ENCODE measurements at places on chromosomes 2 and 18. TPM values are rescaled to one million over a fixed set of nuclear protein-coding genes. Genes with fewer than 3 reads are reported as not detected.

DNA sequence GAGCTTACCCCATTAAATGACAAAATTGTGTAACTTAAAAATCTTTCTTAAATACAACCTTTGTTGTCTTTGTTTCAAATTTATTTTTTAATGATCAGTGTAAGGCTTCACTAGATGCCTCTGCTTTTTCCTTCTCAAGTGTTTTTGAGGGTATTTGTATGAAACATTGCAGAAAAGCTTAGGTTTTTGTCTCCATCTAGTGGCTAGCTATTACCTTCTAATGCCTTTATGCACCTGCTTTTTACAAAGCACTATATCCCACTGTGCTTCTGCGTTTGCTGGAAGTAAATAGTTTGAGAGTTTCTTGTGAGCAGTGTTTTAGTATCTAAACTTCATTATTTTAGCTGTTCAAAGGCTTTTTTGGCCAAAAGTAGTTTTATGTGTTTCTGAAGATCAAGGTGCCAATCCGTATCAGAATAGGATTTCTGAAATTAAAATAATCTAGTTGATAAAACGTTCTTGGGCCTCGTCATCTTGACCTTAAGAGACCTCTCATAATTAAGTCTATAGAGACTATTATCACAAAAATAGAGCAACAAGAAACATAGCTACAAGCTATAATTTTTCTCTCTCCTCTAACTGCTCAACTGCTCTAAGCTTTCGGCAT lies 47.0 kb downstream of the IWS1 start:
- no peaks in the 10 kb centered on the region for H3K4me1 ChIP-seq
- no peak overlapping the region for H3K4me3 ChIP-seq
- H3K27me3 ChIP-seq = no peaks in the 10 kb centered on the region
- H3K27ac ChIP-seq = no peak overlapping the region

Gene CCDC85A
- not detected for total RNA-seq

DNA sequence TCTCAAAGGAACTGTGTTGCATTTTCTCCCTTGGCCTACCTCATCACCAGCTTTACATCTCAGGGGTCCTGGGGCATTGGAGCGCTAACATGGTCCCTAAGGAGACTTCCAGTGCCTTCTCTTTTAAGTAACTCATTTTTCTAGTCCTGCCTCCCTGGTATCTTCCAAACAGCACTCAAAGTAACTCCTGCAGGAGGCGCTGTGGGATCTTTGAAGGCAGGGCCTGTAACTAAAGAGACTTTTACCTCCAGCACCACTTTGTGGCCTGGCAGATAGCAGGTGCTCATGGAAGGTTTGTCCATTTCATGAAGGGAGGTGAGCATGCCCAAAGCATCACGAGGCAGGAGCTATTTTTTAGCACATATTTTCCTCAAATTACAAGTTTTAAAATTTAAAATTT lies 411.0 kb upstream of the GYPC start:
- no peaks in the 10 kb centered on the region for H3K27me3 ChIP-seq
- DNase-seq = no peak
- no peak overlapping the region for H3K27ac ChIP-seq
- H3K4me1 ChIP-seq = no peaks in the 10 kb centered on the region

- H3K4me3 ChIP-seq = no peak overlapping the region
- H3K4me1 ChIP-seq = no peaks in the 10 kb centered on the region
- no peaks in the 10 kb centered on the region for H3K36me3 ChIP-seq
- H3K27ac ChIP-seq = no peak overlapping the region
These were observed 492.9 kb upstream of the ZEB2 start for GRCh38 chr2:145012806-145013205.

DNA sequence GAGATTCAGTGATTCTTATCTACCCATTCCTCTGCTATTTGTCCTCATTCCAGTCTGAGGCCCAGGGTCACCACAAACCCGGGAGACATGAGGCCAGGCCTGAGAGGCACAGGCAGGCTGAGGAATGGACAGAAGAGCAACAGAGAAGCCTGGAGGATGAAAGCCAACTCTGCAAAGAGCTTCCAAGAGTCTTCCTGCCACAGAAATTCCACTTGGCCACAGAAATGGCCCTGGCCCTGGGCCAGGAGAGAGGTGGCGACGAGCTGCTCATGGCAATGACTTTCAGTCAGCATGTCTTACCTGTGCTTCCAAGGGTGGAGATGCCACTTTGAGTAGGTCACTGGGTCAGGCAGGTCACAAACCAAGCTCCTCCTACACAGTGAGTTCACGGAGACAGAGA lies 155.3 kb upstream of the PKDCC start:
- peaks cover 22% of the 10 kb centered on the region for H3K4me1 ChIP-seq
- H3K27ac ChIP-seq = no peak overlapping the region
- no peaks in the 10 kb centered on the region for H3K27me3 ChIP-seq
- no peaks in the 10 kb centered on the region for H3K36me3 ChIP-seq
- no peak overlapping the region for H3K4me3 ChIP-seq

Gene TEX44
- total RNA-seq = not detected

DNA sequence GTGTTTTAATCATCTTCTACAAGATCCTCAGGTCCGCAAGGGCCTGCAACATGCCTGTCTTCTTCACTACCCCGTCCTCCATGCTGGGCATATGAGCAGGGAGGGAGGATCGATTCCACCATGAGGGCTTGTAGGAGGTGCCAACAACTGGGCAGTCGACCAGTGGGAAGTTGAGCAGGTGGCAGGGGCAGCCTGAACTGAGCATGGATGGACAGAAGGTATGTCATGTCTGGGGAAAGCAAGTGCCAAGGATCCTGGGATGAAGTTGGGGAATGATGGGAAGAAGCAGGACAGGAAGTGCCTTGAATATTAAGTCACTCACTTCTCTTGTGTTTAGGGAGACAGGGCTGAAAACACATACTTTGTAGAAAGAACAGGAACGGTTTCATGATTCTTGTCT lies 44.7 kb downstream of the CTIF start:
- no peaks in the 10 kb centered on the region for H3K36me3 ChIP-seq
- no peak for DNase-seq
- H3K27ac ChIP-seq = no peak overlapping the region
- no peak overlapping the region for H3K4me3 ChIP-seq
- no peaks in the 10 kb centered on the region for H3K27me3 ChIP-seq

Gene AQP12A
- not detected for total RNA-seq

DNA sequence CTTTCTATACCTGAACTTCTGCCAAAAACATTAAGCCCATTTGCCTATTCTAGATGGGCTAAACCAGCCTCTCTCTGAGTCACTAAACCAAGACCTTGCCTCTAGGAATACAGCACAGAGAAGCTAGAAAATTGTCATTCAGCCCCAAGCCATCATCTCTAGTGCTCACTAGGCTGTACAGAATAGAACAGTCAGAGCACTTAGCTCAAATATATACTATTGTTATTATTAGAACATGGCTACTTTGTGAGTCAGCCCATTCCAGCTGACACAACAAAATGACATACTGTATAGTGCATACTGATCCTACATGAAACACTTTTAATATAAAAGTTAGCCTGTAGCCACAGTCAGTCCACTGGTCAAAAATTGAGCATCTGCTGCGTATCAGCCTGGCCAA lies 418.8 kb downstream of the NRXN1 start:
- no peaks in the 10 kb centered on the region for H3K4me1 ChIP-seq
- H3K27me3 ChIP-seq = no peaks in the 10 kb centered on the region
- H3K4me3 ChIP-seq = no peak overlapping the region
- no peak for DNase-seq

DNA sequence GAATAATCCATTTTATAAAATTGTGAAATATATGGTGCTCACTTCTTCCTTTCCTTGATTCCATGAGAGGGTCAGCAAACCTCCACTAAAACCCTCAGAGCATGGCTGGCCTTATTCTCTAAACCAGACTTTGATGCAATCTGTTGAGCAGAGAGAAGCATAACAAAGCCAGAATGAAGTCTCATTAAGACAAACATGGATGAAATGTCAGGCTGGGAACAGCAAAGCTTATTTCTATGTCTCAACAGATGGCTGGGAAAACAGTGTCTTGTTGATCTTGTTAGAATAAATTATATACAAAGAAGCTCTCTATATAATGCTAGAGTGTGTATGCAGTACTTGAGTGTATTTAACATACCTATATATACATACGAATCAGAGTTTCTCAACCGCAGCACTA lies 227.1 kb upstream of the LYPD1 start:
- no peak for DNase-seq
- H3K27me3 ChIP-seq = no peaks in the 10 kb centered on the region
- no peak overlapping the region for H3K27ac ChIP-seq
- H3K4me3 ChIP-seq = no peak overlapping the region

- peak overlapping the region; percentile 20 for H3K4me3 ChIP-seq
- no peak for DNase-seq
- H3K27me3 ChIP-seq = peaks cover 12% of the 10 kb centered on the region
- no peaks in the 10 kb centered on the region for H3K36me3 ChIP-seq
- H3K4me1 ChIP-seq = peaks cover 36% of the 10 kb centered on the region
These were observed 1.8 kb upstream of the ID2 start for GRCh38 chr2:8679827-8680731.

DNA sequence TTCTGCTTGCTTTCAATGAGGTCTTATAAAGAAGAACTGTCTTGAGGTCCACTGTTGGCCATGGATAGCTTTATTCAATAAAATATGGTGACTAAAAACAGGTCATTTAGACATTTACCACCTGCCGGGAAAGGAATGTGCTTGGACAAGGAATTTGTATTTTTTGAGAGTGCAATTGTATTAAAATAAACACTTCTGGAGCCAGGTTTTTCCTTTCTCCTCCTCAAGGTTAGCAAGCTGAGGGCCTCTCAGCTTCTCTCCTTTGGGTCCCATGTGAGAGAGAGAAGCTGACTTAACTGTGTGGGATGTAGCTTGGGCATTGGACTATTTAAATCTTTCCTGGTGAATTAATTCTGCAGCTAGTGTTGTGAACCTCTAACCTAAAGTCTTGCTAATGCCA lies 321.0 kb downstream of the MEIS1 start:
- H3K27me3 ChIP-seq = no peaks in the 10 kb centered on the region
- no peaks in the 10 kb centered on the region for H3K4me1 ChIP-seq
- no peaks in the 10 kb centered on the region for H3K36me3 ChIP-seq
- no peak overlapping the region for H3K4me3 ChIP-seq
- no peak overlapping the region for H3K27ac ChIP-seq

GRCh38 chr2:133936601-133937000 lies 317.3 kb upstream of the MGAT5 start:
- H3K4me1 ChIP-seq = no peaks in the 10 kb centered on the region
- no peaks in the 10 kb centered on the region for H3K27me3 ChIP-seq
- no peaks in the 10 kb centered on the region for H3K36me3 ChIP-seq

DNA sequence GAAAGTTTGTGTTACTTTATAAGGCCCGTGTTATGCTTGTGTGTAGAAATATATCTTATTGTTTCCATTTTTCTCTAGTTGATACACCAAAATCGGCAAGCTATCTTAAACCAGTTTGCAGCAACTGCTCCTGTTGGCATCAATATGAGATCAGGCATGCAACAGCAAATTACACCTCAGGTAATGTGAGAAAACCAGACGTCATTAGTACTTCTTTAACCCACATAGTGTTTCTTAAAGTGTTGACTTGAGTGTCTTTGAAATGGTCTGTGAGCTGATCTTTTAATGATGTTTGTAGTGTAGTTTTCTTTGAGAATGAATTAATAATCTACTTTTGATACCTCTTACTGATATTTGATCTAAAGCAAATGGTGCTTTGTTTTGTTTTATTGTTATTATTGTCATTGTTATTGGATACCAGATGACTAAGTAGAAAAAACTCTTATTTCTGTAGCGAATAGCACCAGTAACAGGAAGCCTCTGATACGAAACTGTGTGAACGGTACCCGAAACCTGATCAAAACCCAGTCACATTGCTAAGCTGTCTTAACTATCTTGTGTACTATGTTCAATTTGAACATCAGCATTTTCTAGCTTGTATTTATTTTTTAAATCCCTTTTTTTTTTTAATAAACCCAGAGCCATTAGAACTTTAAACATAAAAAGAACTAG lies 53.7 kb downstream of the PTRHD1 start:
- peak overlapping the region; percentile 57 for H3K27ac ChIP-seq
- no peak overlapping the region for H3K4me3 ChIP-seq
- no peak for DNase-seq
- H3K4me1 ChIP-seq = peaks cover 23% of the 10 kb centered on the region
- peaks cover 4% of the 10 kb centered on the region for H3K36me3 ChIP-seq

Gene DNAH6
- 0.24 TPM for total RNA-seq

Gene PSMD1
- total RNA-seq = 176 TPM

Gene MEP1B
- not detected for total RNA-seq

- no peak overlapping the region for H3K4me3 ChIP-seq
- no peaks in the 10 kb centered on the region for H3K4me1 ChIP-seq
These were observed 246.7 kb downstream of the SMAD2 start for GRCh38 chr18:47683774-47684173.

GRCh38 chr2:8985561-8986326 lies 17.7 kb downstream of the MBOAT2 start:
- no peaks in the 10 kb centered on the region for H3K4me1 ChIP-seq
- peak overlapping the region; percentile 33 for H3K27ac ChIP-seq
- no peaks in the 10 kb centered on the region for H3K27me3 ChIP-seq
- DNase-seq = no peak
- no peak overlapping the region for H3K4me3 ChIP-seq
- H3K36me3 ChIP-seq = no peaks in the 10 kb centered on the region

GRCh38 chr2:69482471-69482870 lies 45.2 kb upstream of the NFU1 start:
- DNase-seq = no peak
- no peak overlapping the region for H3K27ac ChIP-seq
- H3K4me1 ChIP-seq = no peaks in the 10 kb centered on the region
- H3K27me3 ChIP-seq = no peaks in the 10 kb centered on the region
- H3K4me3 ChIP-seq = no peak overlapping the region
- peaks cover 18% of the 10 kb centered on the region for H3K36me3 ChIP-seq

DNA sequence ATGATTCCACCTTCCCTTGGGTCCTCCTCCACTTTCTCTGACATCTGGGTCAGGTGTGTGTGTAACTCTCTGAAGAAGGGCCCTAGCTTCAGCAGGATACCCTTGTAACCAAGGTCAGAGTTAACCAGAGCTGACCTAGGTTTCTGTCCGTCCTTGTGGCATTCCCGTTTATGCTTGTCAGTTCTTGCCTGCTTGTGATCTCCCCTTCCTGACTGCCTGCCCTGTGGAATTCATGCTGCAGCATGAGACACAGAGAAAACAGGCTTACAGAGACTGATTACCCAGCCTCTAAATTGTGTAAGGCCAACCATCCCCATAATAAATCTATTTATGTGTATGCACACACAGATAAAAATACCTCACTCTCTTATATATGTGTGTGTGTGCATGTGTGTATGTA lies 22.8 kb downstream of the NXPH2 start:
- H3K27ac ChIP-seq = no peak overlapping the region
- DNase-seq = no peak
- no peaks in the 10 kb centered on the region for H3K36me3 ChIP-seq
- no peak overlapping the region for H3K4me3 ChIP-seq
- H3K27me3 ChIP-seq = no peaks in the 10 kb centered on the region
- no peaks in the 10 kb centered on the region for H3K4me1 ChIP-seq

Gene ATL2
- total RNA-seq = 61.5 TPM

- H3K27ac ChIP-seq = no peak overlapping the region
- no peaks in the 10 kb centered on the region for H3K27me3 ChIP-seq
- H3K36me3 ChIP-seq = no peaks in the 10 kb centered on the region
- no peaks in the 10 kb centered on the region for H3K4me1 ChIP-seq
These were observed 13.5 kb upstream of the CALCRL start for GRCh38 chr2:187461294-187462261.

Gene ARHGAP25
- 75.2 TPM for total RNA-seq
